ENCODE measurements at places on chromosomes 4 and X.

GRCh38 chr4:134539729-134540231 lies 338.2 kb upstream of the PABPC4L start:
- no peak for DNase-seq

GRCh38 chr4:152304220-152304619 lies 231.7 kb downstream of the FBXW7 start:
- no peak for DNase-seq

GRCh38 chr4:142713282-142714030 lies 132.6 kb downstream of the INPP4B start:
- no peak for DNase-seq

GRCh38 chrX:74493806-74494205 lies 72.5 kb downstream of the SLC16A2 start:
- no peak for DNase-seq

GRCh38 chr4:143260750-143261149 lies 75.9 kb upstream of the GAB1 start:
- no peak for DNase-seq

DNA sequence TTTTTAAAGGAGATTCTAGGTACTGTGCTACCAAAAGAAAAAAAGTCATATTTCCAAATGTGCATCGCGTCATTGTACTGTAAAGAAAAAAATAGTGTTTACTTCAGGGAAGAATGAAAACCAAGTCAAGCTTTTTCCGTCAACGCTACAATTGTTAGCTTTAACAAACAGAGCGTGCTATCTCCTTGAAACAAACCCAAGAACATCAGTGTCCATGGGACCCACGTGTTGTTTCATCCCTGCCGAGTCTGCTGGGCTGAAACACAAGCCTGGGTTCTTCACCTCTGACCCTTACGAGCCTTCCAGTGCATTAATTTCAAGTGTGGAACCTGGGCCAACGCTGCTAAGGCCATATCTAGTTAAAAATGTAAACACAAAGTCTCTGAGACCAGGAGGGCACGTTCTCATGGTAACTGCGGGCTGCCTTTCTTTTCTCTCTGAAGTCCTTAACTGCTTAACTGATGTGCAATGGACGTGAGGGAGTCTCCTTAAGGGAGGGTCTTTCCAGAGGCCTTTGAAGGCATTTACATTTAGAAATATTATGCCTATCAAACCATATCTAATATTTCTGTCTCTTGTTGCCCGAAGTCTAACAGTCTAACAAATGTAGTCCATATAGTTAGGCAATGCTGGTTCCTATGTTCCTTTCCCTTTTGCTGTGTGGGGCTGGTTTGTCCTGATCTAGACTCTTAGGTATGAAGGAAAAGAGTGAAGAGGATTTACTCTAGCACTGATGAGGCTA lies 36.3 kb downstream of the ING2 start:
- DNase-seq = no peak

- no peak for DNase-seq
These were observed 47.6 kb upstream of the UXT start for GRCh38 chrX:47706575-47706974.

DNA sequence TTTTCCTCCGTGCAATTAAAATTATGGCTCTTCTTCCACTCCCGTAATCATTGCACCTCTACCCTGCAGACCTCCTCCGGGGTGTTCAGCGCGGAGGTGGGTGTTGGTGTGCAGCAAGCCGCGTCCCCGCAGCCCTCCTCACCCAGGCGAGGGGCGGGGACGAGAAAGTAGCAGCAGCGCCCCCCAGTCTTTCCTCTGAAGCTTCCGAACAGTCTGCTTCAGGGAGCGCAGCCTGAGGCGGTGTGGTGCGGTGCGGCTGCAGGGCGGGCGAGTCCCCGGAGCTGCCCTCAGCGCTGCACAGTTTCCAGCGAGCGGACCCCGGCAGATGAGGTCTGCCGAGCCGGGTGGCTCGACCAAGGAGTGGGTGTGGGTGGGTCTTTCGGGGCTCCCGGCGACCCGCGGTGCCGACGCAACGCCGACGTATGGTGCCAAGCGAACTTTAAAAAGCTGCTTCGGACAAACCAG lies at the start of gene FRAS1:
FRAS1 (plus strand) TSS at position 189 of the 465 bp plus-strand sequence. CDS start 687 bp downstream, outside the sequence.
- DNase-seq = no peak

DNA sequence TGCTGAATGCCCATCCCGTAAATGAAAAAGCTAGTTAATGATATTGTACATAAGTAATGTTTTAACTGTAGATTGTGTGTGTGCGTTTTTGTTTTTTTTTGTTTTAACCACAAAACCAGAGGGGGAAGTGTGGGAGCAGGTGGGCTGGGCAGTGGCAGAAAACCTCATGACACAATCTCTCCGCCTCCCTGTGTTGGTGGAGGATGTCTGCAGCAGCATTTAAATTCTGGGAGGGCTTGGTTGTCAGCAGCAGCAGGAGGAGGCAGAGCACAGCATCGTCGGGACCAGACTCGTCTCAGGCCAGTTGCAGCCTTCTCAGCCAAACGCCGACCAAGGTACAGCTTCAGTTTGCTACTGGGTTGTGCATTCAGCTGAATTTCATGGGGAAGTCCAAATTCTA lies at the start of gene SPP1:
SPP1 (plus strand) TSS at position 249 of the 400 bp plus-strand sequence. CDS start 1,182 bp downstream, outside the sequence.
- DNase-seq = peak; percentile 13

DNA sequence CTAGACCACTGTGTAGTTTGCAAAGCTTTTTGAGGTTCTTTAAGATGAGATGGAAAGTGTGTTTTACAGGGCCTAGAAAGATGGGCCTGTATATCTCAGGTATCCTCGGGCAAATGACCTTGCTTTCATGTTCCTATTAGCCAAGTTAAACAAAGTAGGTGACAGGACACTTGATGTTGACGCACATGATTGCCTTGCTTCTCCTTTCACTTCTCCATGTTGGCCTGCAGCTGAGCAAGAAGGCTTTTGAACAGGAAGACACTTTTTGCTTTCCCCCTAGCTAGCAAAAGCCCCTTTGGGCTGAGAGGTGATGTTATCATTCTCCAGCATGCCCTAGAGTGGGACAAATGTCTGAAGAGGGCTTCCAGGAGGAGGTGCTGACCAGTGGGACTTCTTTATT lies 202.1 kb downstream of the GPC3 start:
- DNase-seq = no peak

DNA sequence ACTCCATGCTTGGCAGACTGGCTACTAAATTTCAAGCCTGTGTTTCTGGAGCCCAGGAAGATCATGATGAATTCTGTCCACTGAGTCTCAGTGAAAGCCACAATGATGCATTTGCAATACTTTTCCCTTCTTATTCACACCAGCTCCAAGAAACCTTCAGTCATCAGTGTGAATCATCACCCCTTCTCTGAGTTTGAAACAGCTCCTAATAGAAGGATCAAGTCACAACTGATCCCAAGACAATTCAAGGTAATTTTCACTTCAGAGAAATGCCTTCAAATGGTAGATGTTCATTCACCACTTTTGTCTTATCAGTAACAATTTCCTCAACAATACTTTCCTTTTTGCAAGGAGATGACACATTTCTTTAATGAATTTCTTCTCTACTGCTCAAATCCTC lies 257.4 kb downstream of the NLGN4X start:
- DNase-seq = no peak

GRCh38 chrX:128020701-128021100 lies 31.5 kb downstream of the ACTRT1 start:
- no peak for DNase-seq

DNA sequence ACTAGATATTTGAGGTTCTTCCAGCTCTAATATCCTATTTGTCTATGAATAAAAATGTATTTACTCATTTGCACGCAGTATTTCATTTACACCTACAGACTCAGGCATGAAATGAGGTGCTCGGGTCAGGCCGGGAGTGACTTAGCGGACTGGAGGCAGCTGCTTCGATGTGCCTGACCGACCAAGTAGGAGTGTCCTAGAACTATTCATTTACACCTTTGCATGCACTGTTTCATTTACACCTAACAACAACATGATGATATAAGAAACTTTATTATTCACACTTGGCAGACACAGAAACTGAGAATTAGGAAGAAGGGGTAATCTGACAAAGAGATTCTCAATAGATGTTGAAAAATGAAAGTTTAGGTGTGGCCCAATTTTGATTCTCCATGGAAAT lies 28.7 kb upstream of the FAT1 start:
- DNase-seq = no peak

- DNase-seq = no peak
These were observed 88.5 kb upstream of the NOCT start for GRCh38 chr4:138927072-138927471.

- DNase-seq = no peak
These were observed 99.1 kb downstream of the MAML3 start for GRCh38 chr4:140054861-140055260.
